ENCODE measurements at places on chromosomes 2 and 18.

DNA sequence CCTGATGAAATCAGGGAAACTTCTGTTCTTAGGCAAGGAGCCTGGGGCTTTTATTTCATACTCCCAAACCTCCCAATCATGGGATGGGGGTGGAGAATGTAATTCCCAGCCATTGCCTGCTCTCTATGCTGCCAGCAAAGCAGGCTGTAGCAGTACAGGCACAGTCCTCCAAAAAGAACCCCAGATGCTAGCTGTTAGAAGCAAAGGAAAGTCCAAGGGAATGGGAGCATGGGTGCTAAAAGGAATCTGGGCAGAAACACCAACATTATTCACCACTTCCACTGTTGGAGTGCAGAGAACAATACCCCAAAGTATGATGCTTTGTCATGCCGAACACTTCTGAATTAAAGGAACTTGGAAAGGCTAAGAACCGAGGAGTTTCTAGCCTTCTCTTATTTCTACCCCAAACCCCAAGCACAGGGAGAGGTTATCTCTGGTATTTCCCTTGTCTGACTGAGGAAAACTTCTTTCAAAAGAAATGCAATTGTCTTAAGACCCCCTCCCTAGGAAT, 24.7 kb downstream of the MDH1 start:
- DNase-seq = no peak

DNA sequence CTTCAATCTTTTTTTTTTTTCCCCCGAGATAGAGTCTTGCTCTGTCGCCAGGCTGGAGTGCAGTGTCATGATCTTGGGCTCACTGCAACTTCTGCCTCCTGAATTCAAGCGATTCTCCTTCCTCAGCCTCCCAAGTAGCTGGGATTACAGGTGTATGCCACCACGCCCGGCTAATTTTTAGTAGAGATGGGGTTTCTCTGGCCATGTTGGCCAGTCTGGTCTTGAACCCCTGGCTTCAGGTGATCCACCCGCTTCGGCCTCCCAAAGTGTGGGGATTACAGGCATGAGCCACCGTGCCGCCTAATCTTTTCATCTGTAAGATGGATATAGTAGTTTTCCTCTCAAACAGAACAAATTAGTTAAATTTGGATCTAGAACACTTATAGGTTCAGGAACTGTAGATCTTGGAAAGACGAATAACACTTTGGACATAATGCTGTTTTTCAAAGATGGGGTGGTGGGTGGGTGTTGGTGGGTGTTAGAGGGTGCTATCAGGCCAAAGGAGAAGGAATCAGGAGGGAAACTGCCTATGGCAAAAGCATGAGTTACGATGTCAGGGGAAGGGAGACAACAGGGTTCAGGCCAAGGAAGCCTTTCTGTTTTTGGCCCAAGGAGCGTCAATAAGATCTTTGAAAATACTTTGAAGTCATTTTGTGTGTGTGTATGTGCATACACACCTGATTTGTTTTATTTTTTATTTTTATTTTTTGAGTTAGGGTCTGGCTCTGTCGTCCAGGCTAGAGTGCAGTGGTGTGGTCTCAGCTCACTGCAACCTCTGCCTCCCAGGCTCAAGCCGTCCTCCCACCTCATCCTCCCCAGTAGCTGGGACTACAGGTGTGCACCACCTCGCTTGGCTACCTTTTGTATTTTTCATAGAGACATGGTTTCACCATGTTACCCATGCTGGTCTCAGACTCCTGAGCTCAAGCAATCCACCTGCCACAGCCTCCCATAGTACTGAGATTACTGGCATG, 6.8 kb downstream of the RPL37A start:
- no peak for DNase-seq

DNA sequence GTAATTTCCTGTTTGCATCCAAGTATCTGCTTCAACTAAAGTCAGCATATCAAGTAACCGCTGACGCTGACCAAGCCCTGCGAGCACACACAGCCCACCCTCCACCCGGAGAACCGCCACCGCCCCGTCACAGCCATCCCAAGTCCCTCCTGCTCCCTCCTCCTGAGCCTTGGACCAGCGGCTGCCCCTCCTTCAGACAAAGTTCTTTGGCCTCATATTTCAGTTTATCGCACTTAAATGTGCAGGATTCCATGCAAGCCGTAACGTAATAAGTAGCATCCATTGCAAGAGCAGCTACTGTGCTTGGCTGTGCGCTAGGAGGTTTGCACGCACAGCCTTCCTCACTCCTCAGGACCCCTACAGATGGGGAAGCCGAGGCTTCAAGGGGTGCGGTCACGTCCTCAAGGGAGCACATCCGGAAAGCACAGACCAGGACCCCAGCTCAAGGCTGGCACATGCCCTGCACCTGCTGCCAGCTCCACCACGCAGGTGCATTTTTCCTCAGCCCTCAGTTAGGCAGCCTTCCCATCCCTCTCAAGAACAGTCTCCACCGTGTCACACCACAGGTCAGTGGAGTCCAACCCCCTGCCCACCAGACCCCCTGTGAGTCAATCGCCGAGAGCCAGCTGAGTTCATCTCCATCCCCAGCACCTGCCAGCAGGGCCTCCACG, 17.1 kb downstream of the PXDN start:
- DNase-seq = no peak

- DNase-seq = no peak
These were observed 409.9 kb downstream of the SETBP1 start for GRCh38 chr18:45090526-45091140.

- no peak for DNase-seq
These were observed 14.9 kb downstream of the IL1B start for GRCh38 chr2:112821682-112822081.

- no peak for DNase-seq
These were observed 21.2 kb downstream of the VIT start for GRCh38 chr2:36717603-36718266.

- DNase-seq = no peak
These were observed 72.8 kb upstream of the TGFA start for GRCh38 chr2:70626254-70626990.

GRCh38 chr2:239731422-239731821, 293.7 kb downstream of the NDUFA10 start:
- no peak for DNase-seq

GRCh38 chr2:88614497-88615157, 12.6 kb downstream of the EIF2AK3 start:
- no peak for DNase-seq

- no peak for DNase-seq
These were observed 240.5 kb upstream of the ID2 start for GRCh38 chr2:8441371-8441770.

DNA sequence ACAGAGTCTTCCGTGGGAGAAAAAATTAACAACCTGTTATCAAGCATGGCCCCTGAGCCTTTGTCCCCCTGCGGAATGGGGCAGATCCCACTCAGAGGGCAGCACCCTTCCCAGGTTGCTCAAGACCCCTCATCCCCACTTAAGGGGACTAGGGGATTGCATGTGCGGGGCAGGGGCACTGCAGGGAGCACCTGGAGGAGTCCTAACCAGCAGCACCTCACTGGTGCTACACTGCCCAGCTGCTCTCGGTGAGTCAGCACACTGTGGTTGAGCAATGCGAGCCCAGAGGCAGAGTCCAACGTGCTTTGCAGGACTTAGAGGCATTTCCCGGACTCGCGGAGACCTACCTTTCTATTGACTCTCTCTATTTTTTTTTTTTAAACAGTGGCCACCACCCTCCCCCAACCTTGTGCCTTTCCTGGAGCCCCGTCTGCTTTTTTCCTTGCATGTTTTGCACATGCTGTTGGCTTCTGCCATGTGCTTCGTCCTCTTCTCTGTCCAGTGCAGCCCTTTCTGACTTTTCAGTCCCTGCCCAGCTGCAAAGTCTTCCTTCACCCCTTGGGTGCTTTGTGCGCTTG, 74.0 kb downstream of the IL1R2 start:
- DNase-seq = no peak

GRCh38 chr2:63980794-63981193, 38.4 kb downstream of the VPS54 start:
- no peak for DNase-seq

DNA sequence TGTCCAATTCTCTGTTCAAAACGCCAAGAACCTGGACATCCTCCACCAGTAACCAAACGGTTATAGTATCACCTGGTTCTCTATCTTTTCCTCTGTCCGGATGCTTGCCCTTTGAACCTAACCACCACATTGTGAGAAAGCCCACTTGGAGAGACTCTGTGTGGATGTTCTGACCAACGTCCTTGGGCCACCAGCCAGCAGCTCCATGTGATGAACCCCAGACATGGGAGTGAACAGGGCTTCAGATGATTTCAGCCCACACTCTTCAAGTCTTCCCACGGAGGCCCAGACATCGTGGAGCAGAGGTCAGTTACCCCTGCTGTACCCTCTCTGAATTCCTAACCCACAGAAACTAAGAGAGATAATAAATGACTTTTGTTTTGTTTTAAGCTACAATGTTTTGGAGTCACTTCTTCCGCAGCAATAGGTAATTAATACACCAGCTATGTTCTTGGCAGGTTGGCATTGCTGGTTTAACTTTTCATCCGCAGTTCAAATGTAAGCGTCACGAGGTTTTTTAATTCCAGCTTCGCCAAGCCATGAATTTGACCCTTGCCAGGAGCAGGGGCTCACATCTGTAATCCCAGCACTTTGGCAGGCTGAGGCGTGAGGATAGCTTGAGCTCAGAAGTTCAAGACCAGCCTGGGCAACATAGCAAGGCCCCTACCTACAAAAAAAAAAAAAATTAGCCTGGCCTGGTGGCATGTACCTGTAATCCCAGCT, 36.1 kb upstream of the ZNF532 start:
- DNase-seq = no peak

DNA sequence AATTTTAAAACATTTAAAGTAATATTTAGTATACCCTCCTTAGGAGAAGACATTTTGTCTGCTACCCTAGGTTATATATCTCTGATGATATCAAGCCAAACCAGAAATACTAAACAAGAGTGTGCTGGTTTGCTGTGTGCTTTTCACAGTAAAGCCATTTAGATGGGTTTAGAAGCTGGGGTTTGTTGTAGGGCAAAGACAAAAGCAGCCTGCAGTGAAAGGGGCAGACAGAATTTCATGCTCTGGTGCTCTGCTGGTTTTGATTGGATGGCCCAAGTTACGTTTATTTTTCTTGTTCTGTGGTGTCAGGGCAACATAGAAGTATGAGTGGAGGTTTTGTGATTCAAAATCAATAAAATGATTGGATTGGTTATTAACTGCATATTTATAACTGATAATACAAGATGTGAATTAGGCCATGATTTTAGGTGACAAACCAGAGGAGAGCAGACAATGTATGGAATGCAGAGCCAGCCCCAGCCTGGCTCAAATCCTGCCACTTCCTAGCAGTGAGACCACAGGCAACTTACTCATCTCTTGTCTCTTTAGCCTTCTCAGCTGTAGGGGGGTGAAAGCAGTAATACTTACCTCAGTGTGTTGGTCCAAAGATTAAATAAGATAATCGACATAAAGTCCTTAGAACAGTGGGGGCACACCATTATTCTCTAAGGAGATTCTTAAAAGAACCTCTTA, 30.9 kb upstream of the IER3IP1 start:
- no peak for DNase-seq

DNA sequence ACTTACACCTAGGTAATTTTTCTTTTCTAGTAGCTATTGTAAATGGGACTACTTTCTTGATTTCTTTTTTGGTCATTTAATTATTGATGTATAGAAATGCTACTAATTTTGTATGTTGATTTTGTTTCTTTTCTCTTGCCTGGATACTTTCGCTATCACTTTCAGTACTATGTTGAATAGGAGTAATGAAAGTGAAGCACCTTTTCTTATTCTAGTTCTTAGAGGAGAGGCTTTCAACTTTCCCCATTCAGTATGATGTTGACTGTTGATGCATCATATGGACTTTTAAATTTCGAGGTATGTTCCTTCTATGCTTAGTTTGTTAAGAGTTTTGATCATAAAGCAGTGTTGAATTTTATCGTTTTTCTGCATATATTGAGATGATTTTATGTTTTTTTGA, 142.5 kb downstream of the CDH19 start:
- DNase-seq = no peak

DNA sequence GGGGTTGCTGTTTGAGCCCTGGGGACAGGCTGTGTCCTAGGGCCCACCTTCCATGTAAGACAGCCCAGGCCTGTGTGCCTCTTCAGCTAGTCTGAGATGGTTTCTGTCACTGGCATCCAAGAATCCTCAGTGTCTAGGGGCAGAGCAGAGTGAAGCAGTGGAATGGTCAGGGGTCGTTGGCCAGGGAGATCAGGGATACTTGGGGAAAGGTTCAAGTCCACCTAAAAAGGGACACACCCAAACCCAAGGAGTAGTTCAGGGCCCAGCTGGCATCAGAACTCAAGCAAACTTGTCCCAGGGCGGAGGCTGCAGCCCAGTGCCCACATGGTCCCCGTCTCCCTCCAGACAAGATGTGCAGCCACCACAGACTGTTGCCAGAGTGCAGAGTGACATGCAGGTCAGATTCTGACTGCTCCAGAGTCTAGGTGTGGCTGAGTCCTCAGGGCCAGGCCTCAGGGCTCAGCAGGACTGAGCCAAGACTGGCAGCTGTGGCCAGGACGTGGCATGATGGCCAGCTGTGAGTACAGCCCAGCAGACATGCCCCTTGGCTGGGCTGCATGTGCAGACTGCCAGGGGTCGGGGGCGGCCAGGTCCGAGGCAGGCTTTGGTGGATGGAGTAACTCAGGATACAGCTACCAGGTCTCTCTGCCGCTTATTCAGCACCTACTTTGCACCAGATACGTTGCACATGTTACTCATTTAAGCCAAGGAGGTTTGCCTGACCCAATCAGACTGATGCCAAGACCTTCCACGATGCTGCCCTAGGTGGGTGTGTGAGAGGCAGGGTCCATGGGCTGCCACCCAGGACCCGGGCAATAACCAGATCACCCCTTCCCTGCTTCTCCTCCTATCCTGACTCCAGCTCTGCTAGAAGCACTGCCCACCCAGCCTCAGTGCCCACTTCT, 146.6 kb downstream of the SMAD7 start:
- DNase-seq = no peak

DNA sequence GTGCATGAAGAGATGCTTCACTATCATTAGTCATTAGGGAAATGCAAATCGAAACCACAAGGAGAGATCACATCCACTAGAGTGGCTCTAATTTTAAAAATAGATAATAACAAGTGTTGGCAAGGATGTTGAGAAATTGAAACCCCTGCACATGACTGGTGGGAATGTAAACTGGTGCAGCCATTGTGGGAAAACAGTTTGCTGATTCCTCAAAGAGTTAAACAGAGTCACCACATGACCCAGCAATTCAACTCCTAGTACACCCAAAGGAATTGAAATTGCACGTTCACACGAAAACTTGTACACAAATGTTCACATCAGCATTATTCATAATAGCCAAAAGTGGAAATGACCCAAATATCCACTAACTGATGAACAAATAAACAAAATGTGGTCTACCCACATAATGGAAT, 179.5 kb downstream of the BCL2 start:
- DNase-seq = no peak

GRCh38 chr2:168632709-168633121, 169.7 kb upstream of the NOSTRIN start:
- no peak for DNase-seq

GRCh38 chr2:144559681-144560080, 39.8 kb upstream of the ZEB2 start:
- DNase-seq = no peak
